ENCODE measurements at places on chromosomes 13 and 19. TPM values are rescaled to one million over a fixed set of nuclear protein-coding genes. Genes with fewer than 3 reads are reported as not detected.

GRCh38 chr19:21221693-21222092 is 79.9 kb downstream of the ZNF431 start:
- no peak for DNase-seq

RELB gene
- total RNA-seq = 0.43 TPM

ZNF682 gene
- total RNA-seq = 26.9 TPM

DNA sequence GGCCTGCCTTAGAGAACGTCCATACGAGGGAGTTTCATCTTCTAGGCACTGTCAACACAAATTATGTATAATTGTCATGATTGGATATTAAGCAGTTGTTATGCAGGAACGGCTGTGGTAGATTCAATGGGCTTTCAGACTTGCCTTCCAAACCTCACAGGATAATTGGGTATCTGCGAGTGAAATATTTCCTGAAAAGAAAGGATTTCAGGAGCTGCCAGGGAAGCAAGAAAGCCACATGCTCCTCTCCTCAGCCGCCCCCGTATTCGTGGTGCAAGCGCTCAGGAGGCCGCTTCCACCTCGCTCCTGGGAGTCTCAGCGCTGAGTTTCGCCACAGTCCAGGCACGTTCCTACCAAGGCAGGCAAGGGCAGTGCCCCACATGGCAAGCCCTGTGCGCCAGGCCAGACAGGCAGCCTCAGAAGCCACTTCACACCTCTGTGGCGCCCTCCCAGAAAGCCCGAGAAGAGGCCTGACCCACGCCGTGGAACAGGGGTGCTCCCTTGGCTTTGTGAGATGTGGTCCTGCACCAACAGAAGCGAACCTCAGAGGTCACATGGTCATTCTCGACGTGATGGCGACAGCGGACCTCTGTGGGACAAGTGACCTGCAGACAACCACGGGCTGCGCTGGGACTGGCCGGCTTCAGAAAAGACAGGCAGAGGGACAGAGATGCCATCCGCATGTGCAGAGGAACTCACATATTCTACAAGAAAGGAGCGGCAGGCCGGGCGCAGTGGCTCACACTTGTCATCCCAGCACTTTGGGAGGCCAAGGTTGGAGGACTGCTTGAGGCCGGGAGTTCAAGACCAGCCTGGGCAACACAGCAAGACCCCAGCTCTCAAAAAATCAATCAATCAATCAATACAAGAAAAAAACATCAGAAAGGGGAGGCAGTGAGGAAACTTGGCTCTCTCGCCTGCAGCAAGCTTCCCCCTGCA is 41.4 kb downstream of the CEBPG start:
- DNase-seq = no peak

NCR1 gene
- total RNA-seq = not detected

HMGB1 gene
- total RNA-seq = 886 TPM

GRCh38 chr19:43759515-43759914 is 4.8 kb upstream of the SMG9 start:
- no peak for DNase-seq

KLK3 gene
- not detected for total RNA-seq

DNA sequence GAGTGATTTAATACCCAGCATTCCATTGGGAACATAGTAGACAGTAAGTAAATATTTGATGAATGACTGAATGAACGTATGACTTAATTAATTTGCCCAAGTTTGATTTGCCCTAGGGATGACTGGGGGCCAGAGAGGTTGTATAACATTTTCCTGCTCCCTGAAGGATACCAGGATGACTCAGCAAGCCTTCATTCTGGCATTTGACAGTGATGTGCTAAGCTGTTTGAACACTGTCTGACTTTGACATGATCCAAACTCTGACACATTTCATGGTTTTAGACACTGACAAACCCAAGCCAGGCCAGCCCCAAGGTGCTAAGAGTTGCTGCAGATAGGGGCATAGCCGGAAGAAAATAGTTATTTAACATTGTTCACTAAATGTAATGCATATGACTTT is 53.4 kb upstream of the KLF12 start:
- DNase-seq = no peak

MAST1 gene
- 13.3 TPM for total RNA-seq

- DNase-seq = peak; percentile 48
Observed at GRCh38 chr13:49443357-49443703, 534 bp downstream of the CAB39L start.

OR7A5 gene
- not detected for total RNA-seq

GRCh38 chr13:25771641-25772478 is 280.0 kb downstream of the SHISA2 start:
- DNase-seq = no peak

DNA sequence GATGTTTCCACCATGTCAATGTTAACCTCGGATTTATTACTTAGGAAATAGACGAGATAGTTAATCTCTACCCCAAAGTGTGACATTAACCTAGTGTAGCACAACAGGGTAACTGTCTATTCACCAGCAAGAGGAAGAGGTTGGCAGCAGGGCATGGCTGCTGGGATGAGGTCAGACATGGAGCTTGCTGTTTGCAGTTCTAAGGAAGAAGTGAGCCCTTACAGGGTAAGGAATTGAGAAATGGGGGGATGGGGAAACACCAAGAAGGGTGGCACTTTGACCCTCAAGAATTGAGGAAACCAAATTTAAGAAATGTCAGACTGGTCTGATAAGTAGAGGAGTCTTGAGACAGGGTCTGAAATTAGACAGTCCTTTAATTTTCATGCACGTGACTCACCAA is 62.4 kb downstream of the MBD3L2B start:
- DNase-seq = no peak

DNA sequence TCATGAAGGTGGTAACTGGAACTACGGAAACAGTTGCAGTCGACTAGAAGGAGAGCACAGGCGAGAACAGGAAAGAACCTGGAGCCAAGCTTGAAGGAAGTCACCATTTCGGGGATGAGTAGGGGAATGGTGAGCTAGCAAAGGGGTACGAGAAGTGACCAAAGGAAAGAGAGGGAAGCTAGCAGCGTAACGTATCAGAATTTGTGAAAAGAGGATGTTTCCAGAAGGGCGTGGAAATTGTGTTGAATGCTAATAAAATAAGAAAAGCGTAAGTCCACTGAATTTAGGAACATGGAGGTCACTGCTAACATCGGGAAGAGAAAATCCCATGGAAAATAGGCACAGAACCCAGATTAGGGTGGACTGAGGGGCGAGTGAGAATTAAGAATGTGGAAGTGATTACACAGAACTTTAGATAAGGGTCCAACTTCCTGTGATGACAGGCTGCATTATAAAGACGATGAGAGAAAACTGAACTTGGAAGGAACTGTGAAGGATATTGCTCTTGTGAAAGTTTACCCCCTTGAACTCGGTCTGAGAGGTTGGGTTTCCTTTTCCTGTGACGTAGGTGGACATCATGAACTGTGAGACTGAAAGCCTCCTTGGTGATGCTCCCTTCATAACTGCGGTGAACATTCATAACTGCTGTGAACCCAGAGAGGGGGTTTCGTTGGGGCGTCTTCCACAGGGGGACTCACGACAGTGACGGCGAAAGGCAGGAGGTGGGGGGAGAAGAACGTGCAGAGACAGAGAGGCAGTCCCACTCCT is 2.0 kb upstream of the FFAR2 start:
- DNase-seq = no peak

GRCh38 chr19:35665604-35666003 is 713 bp upstream of the UPK1A start:
- DNase-seq = no peak

- peak; percentile 89 for DNase-seq
Observed at GRCh38 chr19:6459262-6460098, at the start of gene SLC25A23. Gene SLC25A23 (minus strand): TSS chr19:6459792. CDS start chr19:6459628, 164 bp downstream.

- DNase-seq = no peak
Observed at GRCh38 chr19:12194827-12195731, 32.2 kb downstream of the ZNF136 start.

ZNF723 gene
- not detected for total RNA-seq

DNA sequence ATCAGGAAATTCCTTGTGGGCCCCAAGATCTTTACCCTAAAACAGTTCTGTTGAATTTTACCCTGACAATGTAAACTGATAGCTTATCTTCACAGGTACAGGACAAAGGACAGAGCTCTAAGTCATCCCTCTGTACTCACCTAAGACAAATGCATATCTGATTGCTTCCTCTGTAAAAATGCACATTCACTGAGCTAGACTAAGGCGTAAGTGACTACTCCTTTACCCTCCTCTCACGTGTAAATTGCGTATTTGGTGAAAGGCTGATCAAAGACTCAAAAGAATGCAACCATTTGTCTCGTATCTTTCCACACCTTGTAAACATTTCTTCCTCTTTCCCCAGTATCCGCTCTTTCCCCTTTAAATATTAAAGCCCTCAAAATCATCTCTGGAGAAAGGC is 80.6 kb upstream of the LRCH1 start:
- DNase-seq = no peak

- no peak for DNase-seq
Observed at GRCh38 chr19:31346184-31347059, 2.8 kb downstream of the TSHZ3 start.

KIR2DL3 gene
- total RNA-seq = not detected

DNA sequence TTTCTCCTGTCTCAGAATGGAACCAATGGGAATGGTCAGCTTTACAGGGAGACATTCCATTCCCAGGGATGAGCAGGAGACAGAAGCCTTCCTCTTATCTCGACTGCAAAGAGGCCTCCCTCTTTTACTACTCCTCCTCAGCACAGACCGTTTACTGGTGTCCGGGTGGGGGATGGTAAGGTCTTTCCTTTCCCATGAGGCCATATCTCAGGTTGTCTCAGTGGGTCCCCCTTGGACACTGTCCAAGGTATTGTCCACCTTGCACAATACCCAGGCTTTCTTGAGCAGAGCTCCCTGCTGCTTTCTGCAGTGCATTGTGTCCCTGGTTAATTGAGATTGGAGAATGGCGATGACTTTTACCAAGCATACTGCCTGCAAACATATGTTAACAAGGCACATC is 7.5 kb upstream of the ZNF808 start:
- DNase-seq = peak; percentile 34

- DNase-seq = no peak
Observed at GRCh38 chr13:30371649-30372265, 50.5 kb upstream of the UBE2L5 start.

Measured in neural progenitor cell (in vitro differentiated cells).